ENCODE measurements at places on chromosomes 1 and 21.

GRCh38 chr21:35896060-35896459, 164.3 kb downstream of the SETD4 start:
- no peak for DNase-seq

DNA sequence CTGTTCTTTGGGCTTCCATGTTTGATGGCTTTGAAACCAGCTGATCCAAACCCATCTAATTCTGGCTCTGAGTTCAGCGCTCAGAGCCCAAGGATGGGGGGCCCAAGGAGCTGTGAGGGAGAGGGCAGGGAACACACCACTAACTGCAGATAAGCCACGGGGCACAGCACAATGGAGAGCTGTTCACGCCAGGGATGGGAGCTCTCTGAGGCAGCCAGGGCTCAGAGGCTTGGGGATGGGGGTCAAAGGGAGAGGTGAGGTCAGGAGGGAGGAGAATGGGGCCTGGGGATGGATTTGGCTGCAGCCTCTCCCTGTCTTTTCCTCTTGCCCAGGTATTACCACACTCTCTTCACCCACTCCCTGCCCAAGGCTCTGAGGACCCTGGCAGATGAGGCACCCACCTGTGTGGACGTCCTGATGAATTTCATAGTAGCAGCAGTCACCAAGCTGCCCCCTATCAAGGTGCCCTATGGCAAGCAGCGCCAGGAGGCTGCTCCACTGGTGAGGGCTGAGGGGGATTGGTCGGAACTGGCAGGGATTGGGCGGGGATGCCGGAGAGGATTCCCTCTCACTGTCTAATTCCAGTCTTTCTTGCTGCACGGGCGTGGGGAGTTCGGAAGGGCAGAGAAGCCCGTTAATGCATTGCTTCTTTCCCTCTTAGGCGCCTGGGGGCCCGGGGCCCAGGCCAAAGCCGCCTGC, 11.3 kb downstream of the SLC30A2 start:
- DNase-seq: no peak

- peak; percentile 27 for DNase-seq
Measured at GRCh38 chr1:65793359-65793732, 651 bp downstream of the PDE4B start.

DNA sequence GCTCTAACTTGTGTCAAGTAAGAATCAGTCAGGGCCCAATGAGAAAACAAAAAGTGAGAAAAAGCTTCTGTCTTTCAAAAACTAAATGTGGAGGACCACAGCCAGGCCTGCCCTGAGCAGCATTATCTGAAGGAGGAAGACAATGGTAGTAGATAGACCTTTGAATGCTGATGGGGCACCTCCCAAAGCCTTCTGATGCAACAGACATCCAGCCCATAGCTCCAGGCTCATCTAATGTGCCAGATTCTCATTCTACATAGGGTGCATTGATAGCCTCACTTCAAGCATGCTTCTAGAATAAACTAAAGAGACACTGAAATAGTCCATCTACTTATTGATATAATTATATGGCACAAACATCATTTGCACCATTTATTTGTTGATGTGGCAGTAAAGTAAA, 351.6 kb downstream of the HHIPL2 start:
- DNase-seq: no peak

- no peak for DNase-seq
Measured at GRCh38 chr1:153933430-153933829, 10.7 kb upstream of the GATAD2B start.

DNA sequence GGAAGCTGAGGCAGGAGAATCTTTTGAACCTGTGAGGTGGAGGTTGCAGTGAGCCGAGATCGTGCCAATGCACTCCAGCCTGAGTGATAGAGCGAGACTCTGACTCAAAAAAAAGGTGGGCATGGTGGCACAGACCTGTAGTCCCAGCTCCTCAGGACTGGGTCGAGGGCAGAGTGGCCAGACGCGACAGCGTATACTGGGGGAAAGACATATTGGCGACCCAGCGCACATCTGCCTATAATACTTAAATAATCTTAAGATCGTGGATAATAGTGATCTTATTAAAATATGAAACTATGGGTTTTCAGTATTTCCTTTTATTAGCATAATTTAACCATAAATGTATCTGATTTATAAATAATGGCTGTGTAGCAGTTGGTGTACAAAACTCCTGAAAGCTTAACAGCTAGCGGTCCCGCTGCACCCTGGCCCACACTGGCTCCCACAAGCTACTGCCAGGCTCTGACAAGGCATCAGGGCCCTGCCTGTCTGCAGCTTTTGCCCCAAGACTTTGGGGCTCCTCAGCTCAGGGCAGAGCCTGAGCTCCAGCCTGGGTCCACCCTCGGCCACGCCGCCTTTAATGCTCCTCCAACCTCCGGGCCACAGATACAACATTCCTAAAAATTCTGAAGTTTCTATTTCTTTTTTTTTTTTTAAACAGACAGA, 2.7 kb upstream of the AURKAIP1 start:
- DNase-seq: no peak

DNA sequence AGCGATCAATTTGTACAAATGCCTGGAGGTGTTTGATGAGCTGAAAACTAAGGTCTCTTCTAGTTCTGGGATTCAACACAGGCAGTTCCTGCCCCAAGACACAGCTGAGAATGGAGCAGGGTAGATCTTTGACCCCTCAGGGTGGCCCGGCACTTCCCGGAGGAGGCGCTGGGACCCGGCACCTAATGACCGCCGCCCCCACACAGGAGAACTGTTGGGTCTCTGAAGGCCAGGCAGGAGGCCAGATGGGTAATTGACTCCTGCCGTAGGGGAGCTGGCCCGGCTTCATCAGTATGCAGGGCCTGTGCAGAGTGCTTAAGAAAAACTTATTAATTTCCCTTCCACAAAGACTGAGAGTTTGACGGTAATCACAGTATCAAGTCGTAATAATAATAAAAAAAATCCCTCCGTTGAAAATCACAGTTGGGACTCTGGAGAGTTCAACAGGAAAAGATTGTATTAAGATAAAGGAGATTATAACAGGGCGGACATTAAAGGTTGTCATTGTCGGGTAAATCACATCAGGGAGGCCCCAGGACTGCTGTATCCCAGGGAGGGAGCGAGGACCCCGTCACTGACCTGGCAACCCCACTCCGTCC, 51.7 kb downstream of the UBIAD1 start:
- no peak for DNase-seq

DNA sequence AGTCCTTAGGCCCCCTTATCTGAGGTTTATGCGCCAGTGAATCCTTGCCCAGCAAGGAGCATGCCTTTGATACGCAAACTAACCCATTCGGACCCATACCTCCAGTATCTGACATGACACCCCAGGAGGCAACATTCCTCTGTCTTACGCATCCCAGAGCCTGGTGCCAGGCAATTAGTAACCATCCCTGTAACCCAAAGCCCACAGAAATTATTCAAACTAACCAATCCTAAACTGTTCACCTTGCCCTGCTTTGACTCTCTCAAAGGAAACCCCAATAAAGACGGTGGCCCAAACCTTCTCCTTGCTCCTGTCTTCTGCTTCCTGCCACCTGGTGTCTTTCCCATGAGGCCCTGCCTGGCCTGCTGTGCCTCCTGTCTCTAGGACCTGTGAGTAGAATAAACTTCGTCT, 36.4 kb downstream of the ZNF496 start:
- DNase-seq: no peak

DNA sequence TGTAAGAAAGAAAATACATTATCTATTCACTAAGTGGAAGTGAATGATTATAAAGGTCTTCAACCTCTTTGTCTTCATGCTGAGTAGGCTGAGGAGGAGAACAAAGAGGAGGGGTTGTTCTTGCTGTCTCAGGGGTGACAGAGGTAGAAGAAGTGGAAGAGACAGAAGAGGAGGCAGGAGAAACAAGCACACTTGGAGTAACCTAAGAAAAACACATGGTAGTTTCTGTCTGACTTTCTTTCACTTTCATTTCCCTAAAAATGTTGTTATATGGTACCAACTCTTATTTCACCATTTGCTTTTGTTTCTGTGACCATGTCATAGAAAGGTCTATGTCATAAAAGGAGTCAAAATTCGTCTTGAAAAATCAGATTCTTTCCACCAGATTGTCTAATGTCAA, 696.6 kb upstream of the BRINP3 start:
- no peak for DNase-seq

GRCh38 chr1:65317866-65318653, 8.7 kb downstream of the DNAJC6 start:
- peak; percentile 42 for DNase-seq

GRCh38 chr1:156912861-156913808, 7.3 kb upstream of the LRRC71 start:
- DNase-seq: peak; percentile 75

DNA sequence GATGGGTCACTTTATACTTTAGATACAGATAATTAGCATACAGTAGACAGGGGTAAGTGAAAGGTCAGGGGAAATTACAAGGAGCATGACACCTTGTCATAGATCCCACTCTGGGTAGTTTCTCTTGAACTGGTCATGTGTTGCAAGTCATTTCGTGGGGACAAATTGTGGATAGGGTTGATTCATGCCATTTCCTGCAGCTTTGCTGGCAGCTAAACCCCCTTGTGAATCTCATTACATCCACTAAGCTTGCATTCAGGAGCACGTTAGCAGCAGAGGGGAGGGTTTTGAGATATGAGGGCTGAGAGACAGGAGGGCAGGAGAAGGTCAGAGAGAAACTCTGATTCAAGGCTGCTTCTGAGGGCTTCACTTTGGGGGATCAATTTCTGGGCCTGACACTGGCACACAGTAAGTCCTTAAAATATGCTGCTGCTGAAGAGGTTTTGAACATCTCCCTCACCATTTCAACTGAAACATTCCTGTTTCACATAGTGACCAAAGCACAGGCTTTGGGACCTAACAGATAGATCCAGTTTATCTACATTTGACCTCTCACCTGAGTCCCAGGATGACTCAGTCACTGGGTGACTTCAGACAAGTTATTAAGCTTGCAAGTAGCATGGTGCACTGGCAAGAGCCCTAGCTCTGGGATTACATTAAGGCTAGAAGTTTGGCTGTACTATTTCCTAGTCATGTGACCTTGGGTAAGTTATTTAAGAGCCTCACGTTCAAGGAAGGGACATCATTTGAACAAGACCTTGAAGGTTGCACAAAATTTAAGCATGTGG, 206.0 kb upstream of the USP24 start:
- DNase-seq: no peak

DNA sequence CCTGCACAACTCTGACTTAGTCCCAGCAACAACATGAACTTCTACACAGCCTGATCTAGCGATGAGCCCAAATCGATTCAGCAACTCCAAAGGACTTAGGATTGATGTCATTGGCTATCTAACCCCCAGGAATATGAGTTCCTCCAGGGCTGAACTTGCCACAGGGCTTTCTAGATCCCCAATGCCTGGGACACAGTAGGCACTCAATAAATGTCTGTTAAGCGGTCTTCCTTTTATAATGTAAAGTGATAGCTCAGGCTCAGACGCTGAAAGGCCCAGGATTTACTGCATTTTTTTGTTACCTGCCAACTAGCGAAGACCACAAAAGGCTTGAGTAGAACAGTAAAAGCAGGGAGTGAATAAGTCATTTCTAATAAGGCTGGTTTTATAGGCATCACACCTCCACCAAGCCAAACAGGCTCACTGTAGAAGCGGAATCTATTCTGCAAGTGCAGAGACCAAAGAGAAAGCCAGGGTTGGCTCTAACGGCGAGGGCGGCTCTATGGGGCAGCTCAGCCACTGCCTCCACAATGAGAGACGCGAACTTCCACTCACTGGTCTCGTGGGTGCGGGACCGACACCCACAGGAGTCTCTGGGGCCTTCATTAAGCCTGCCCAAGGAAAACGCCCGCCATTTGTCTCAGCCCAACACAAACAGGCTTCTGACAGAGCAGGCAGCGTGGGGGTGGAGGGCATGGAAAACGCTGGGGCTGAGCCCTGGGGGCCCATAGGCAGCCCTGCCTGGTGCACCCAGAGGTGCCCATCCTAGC, 52.0 kb downstream of the HLCS start:
- DNase-seq: no peak

DNA sequence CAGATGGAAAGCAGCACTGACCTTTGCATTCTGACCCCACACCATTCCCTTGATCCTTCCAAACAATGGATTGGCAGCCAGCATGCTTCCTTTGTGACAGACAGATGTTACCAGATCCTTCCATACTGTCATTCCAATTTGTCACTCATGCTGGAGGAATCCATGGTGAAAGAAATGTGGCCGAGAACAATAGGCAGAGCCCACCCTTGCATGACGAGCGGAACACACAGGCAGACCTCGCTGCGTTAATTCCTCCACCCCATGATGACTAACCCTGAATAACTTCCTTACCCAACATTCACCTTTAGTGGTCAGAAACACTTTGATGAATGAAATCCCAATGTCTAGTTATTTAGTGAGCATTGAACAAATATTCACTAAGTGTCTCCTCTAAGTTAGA, 45.1 kb downstream of the PDPN start:
- no peak for DNase-seq

DNA sequence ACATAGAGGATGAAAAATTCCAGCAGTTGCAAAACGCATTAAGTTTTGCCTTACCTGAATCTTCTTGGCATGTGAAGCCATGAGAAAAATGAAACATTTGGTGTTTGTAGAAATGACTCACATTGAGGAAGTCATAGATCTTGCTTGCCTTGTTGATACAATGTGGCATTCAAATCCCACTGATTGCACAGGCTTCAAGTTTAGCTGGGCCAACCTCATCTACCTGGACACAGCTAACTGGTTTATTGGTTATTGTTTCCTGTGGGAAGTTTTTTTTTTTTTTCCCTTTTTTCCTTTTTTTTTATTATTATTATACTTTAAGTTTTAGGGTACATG, 168.9 kb upstream of the C21orf91 start:
- DNase-seq: no peak

DNA sequence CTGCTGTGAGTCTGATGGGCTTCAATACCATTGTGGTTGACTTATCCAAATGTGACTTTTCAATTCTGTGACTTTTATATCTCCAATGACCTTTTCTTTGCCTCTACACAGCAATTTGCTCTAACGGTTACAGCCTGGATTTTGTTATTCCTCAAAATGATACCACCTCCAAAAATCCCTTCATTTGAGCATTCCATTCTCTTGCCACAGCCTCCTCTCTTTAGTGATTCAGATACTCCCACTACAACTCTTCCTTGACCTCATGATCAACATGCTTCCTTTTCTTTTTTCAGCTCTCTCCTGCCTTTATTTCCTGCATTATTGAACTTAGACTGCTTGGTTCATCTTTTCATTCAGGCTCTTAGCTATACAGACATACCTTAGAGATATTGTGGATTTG, 16.6 kb upstream of the IL19 start:
- DNase-seq: no peak

DNA sequence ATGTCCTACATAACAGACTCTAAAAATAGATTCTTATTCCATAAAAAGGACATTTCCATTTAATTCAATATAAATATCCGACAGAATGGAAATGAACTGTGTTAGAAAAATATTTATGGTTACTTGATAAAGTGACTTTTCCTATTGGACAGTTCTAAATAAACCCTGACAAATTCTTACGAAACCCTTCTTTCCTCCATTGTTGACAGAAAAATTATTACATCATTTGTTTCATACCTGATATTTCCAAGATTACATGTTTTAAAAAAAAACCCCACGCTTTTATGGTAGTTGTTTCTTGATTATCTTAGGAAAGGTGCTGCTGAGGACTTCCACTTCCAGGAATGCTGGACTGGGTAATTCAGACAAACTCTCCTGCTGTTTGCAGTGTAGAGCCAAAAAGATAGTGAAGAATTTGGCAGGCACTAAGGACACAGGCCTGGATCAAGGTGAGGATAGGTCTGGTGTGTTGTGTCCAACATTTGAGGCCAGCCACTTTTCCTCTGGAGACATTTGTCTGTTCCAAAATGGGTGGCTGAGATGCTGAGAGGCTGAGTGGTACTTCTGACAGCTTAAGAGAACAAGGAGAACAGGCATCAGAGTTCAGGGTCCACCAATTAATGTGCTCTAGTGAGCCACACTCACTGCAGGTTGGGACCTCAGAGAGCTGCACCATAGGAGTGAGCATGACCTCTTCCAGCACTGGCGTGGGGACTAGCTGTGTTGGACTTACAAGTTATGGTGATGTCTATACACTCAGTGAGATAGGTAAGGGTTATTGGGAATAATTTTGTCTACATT, 7.0 kb upstream of the C1orf116 start:
- DNase-seq: no peak

Data from SK-N-DZ (cell line).